ENCODE measurements at places on chromosomes 3 and 15.

DNA sequence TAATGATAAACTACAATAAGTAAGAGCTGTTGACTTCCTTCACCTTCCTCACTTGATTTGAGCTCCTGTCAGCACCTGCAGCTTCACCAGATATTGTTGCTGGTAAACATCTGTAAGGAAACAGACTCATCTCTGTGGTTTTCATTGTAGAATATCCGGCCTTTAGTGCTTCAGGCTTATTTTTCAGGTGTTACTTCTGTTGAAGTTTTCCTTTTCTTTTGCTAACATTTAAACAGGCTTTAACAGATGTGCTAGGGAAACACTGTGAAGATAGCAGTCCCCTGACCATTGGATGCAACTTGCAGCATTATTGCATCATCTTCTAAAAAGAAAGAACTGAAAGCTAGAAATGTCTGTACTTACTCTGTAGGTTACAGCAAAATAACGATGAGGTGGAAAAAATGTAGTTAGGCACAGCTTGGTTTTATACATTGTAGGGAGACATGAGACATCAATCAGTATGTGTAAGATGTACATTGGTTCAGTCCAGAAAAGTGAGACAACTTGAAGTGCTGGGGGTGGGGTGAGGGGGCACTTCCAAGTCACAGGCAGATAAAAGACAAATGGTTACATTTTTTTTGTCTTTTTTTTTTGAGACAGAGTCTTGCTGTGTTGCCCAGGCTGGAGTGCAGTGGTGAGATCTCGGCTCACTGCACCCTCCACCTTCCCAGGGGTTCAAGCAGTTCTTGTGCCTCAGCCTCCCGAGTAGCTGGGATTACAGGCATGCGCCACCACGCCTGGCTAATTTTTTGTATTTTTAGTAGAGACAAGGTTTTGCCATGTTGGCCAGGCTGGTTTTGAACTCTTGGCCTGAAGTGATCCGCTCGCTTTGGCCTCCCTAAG lies 10.2 kb downstream of the EDEM1 start:
- H3K36me3 ChIP-seq = peaks cover 8% of the 10 kb centered on the region
- peak overlapping the region; percentile 93 for H3K27ac ChIP-seq
- H3K4me3 ChIP-seq = peak overlapping the region; percentile 87
- peaks cover 59% of the 10 kb centered on the region for H3K4me1 ChIP-seq
- peak; percentile 25 for DNase-seq
- H3K27me3 ChIP-seq = no peaks in the 10 kb centered on the region

DNA sequence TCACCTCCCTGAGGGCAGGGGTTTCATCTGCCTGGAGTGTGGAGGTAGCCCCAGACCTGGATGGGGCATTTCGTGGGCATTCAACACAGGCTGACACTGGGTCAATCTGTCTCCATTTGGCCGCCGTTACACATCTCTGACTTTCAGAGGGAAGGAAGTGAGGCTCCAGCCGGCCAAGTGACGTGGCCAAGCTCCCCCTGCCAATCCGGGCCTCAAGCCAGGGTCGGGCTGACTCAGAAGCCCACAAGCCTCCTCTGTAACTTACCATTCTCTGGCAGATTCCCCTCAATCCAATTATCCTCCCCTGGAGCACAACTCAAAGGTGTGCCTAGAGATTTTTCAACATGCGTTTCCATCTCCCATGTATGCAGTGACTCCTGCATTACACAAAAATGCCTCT lies 227.6 kb downstream of the KLF13 start:
- H3K4me3 ChIP-seq = no peak overlapping the region
- H3K4me1 ChIP-seq = peaks cover 3% of the 10 kb centered on the region
- DNase-seq = no peak
- no peak overlapping the region for H3K27ac ChIP-seq

DNA sequence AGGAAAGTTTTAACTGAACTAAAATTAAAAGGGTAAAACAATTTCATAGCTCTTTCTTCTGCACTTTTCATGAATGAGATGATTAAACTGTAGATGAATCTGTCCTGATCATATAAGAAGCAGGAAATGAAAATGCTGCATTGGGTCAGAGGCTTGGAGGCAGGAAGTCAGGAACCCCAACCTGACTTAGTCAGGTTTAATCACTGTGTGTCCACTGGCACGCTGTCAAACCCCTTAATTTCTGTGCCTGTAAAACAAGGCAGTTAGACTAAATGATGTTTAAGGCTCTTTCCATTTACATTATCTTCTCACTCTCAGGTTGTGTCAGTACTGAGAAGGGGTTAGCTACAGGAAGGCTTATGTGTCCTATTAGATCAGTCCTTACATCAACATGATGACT lies 193.3 kb upstream of the TTC14 start:
- no peaks in the 10 kb centered on the region for H3K27me3 ChIP-seq
- H3K27ac ChIP-seq = no peak overlapping the region
- H3K4me3 ChIP-seq = no peak overlapping the region

- peaks cover 28% of the 10 kb centered on the region for H3K27me3 ChIP-seq
- H3K27ac ChIP-seq = no peak overlapping the region
- H3K36me3 ChIP-seq = peaks cover 2% of the 10 kb centered on the region
- no peaks in the 10 kb centered on the region for H3K4me1 ChIP-seq
- no peak for DNase-seq
These were observed 98.8 kb upstream of the MB21D2 start for GRCh38 chr3:193016437-193016901.

- no peak overlapping the region for H3K27ac ChIP-seq
- no peak for DNase-seq
- peaks cover 13% of the 10 kb centered on the region for H3K27me3 ChIP-seq
- H3K4me1 ChIP-seq = no peaks in the 10 kb centered on the region
These were observed 94.2 kb upstream of the ACP3 start for GRCh38 chr3:132222868-132223538.

DNA sequence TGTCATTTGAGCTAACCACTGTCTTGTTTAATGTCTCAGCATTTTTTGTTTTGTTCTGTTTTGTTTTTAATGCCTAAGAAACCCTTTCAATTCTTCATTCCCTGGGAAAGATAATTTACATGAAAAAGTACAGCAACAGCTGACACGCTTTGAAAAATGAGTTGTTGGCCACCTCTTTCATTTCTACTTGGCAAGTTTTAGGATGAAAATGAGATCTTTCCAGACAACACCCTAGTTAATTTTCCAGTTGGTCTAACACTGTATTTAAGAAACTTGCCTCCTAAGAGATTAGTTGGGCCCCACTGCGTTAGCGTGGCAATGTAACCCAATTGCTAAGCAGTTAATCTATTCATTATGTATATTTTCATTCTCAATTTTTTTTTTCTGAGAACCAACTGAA lies 194.0 kb upstream of the LRRN1 start:
- no peaks in the 10 kb centered on the region for H3K4me1 ChIP-seq
- no peaks in the 10 kb centered on the region for H3K27me3 ChIP-seq
- DNase-seq = no peak
- no peak overlapping the region for H3K27ac ChIP-seq
- no peaks in the 10 kb centered on the region for H3K36me3 ChIP-seq

GRCh38 chr15:70063261-70063925 lies 34.3 kb downstream of the TLE3 start:
- no peak overlapping the region for H3K27ac ChIP-seq
- peaks cover 9% of the 10 kb centered on the region for H3K4me1 ChIP-seq
- H3K4me3 ChIP-seq = no peak overlapping the region
- no peaks in the 10 kb centered on the region for H3K27me3 ChIP-seq
- DNase-seq = no peak

DNA sequence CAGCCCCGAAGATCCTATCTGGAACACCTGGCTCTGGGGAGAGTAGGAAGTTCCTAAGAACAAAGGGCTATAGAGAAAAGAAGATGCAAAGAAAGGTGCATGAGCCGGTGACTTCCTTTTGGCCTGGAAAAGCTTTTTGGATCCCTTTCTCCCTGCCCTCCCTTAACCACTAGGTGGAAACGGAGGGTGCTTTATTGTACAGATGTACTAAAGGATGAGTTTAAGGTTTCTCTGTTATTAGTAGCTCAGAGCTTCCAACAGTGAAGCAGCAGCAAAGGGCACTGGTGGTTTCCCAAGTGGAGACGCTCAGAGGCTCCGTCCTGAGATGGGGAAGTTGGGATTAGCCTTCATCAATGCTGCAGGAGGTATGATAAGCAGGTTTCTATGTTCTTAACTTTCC lies 5.9 kb upstream of the ADGRG7 start:
- H3K4me3 ChIP-seq = no peak overlapping the region
- peaks cover 8% of the 10 kb centered on the region for H3K27me3 ChIP-seq
- peak overlapping the region; percentile 10 for H3K27ac ChIP-seq
- H3K4me1 ChIP-seq = peaks cover 13% of the 10 kb centered on the region
- no peaks in the 10 kb centered on the region for H3K36me3 ChIP-seq

GRCh38 chr3:20528180-20528770 lies 342.3 kb upstream of the SGO1 start:
- no peaks in the 10 kb centered on the region for H3K36me3 ChIP-seq
- no peaks in the 10 kb centered on the region for H3K27me3 ChIP-seq
- H3K4me1 ChIP-seq = no peaks in the 10 kb centered on the region

DNA sequence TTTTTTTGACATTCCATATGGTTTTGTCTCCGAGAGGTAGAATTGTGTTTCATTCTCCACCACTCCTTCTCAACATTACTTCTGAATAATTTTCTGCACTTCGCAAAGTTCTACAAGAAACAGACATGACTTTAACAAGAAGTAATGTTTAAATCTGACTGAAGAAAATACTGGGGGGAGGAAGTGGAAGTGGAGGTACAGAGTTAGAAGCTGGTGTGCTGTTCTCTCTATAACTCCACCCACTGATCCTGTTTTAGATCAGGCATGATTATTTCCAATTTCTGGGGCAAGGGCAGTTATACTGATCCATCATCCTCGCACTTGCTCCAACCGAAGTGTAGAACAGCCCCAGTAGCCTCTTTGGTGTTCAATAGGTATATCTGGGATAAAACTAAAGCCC lies 9.2 kb upstream of the MCCC1 start:
- DNase-seq = no peak
- no peaks in the 10 kb centered on the region for H3K27me3 ChIP-seq
- no peaks in the 10 kb centered on the region for H3K4me1 ChIP-seq
- H3K4me3 ChIP-seq = no peak overlapping the region
- H3K36me3 ChIP-seq = no peaks in the 10 kb centered on the region
- no peak overlapping the region for H3K27ac ChIP-seq

DNA sequence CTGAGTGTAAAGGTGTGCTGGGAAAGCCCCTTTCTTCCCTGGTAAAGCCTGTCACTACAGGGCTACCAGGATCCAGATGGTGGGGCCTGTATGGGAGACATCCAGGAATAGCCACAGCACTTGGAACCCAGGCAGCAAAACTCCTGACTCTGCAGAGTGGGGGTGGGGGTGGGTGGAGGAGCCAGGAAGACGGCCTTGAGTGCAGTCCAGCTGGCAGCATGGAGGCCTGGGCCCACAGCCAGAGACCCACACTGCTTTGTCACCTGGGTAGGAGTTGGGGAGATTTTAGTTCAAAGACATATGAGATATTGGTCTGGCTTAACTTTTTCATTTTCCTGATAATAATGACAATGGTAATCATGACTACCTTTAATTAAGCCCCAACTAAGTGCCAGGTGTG lies 116.7 kb upstream of the MRPS22 start:
- H3K27me3 ChIP-seq = peaks cover 24% of the 10 kb centered on the region
- H3K4me1 ChIP-seq = no peaks in the 10 kb centered on the region
- no peak overlapping the region for H3K4me3 ChIP-seq

DNA sequence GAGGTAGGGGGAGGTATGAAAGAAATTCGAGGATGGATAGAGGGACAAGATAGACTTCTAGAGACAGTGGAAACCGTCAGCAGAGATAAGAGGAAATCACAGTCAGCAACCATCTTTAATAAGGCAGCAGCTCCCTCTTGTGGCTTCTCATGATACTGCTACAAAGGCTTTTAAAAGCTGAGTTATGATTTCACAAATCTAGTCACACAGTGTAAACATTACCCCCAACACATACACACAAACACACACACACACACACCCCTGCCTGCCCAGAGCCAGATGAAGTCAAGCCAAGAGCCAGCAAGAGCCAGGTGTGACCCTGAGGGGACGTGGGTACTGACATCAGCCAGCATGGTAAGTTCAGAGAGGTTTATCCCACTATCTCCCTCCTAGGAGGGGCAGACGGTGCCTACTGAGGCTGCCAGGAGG lies 18.9 kb upstream of the TGM5 start:
- H3K4me1 ChIP-seq = peaks cover 10% of the 10 kb centered on the region
- DNase-seq = peak; percentile 53
- no peak overlapping the region for H3K4me3 ChIP-seq
- peak overlapping the region; percentile 47 for H3K27ac ChIP-seq
- no peaks in the 10 kb centered on the region for H3K36me3 ChIP-seq

DNA sequence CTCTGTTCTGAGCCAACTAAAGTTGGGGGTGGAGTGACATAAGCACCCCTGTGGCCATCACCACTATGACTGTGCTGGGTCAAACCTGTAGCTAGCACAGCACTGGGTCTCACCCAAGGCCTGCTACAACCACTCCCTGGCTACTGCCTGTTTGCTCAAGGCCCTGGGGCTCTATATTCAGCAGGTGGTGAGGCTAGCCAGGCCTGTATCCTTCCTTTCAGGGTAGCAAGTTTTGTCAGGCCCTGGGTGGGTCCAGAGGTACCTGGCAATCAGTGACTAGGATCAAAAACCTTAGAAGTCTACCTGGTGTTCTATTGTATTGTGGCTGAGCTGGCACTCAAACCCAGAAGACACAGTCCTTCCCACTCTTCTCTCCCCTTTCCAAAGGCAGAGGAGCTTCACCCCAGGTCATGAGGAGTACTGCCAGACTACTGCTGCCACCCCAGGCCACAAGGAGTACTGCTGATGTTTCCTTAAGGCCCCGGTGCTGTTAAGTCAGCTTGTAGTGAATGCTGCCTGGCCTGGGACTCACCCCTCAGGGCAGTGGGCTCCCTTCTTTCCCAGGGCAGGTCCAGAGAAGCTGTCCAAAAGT lies 170.8 kb downstream of the IGSF11 start:
- peaks cover 24% of the 10 kb centered on the region for H3K27me3 ChIP-seq
- no peaks in the 10 kb centered on the region for H3K4me1 ChIP-seq
- H3K27ac ChIP-seq = no peak overlapping the region
- DNase-seq = no peak
- H3K36me3 ChIP-seq = peaks cover 3% of the 10 kb centered on the region

GRCh38 chr3:133712017-133712416 lies 34.2 kb upstream of the TF start:
- H3K4me1 ChIP-seq = no peaks in the 10 kb centered on the region
- H3K27me3 ChIP-seq = peaks cover 34% of the 10 kb centered on the region
- H3K36me3 ChIP-seq = no peaks in the 10 kb centered on the region
- H3K27ac ChIP-seq = no peak overlapping the region
- DNase-seq = no peak

- no peak for DNase-seq
- H3K36me3 ChIP-seq = no peaks in the 10 kb centered on the region
- no peak overlapping the region for H3K4me3 ChIP-seq
- peaks cover 16% of the 10 kb centered on the region for H3K27me3 ChIP-seq
These were observed 18.4 kb upstream of the CRABP1 start for GRCh38 chr15:78321786-78322185.

DNA sequence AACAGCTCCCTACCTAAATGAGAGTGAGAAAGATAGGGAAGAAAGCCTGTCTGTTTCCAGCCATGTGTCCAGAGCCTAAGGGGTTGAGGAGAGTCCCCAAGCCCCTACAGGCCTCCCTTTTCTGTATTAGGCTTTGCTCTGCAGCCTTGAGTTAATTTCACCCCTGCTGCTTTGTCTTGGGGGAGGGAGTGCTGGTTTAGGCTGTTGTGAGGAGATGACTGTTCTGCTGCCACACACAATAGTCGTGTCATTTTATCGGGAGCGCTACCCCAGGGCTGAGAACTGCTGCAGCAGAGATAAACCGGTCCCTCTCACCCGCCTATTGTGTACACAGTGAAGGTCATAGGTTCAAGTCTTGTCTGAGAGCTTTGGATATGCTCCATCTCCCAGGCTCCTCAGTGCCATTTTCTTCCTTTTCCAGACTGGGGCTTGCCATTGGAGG lies 1.4 kb downstream of the ZNF609 start:
- H3K4me3 ChIP-seq = peak overlapping the region; percentile 94
- H3K27me3 ChIP-seq = no peaks in the 10 kb centered on the region
- peak overlapping the region; percentile 89 for H3K27ac ChIP-seq
- H3K36me3 ChIP-seq = no peaks in the 10 kb centered on the region
- no peak for DNase-seq
